ENCODE measurements at places on chromosomes 5 and 9. TPM values are rescaled to one million over a fixed set of nuclear protein-coding genes. Genes with fewer than 3 reads are reported as not detected.

DNA sequence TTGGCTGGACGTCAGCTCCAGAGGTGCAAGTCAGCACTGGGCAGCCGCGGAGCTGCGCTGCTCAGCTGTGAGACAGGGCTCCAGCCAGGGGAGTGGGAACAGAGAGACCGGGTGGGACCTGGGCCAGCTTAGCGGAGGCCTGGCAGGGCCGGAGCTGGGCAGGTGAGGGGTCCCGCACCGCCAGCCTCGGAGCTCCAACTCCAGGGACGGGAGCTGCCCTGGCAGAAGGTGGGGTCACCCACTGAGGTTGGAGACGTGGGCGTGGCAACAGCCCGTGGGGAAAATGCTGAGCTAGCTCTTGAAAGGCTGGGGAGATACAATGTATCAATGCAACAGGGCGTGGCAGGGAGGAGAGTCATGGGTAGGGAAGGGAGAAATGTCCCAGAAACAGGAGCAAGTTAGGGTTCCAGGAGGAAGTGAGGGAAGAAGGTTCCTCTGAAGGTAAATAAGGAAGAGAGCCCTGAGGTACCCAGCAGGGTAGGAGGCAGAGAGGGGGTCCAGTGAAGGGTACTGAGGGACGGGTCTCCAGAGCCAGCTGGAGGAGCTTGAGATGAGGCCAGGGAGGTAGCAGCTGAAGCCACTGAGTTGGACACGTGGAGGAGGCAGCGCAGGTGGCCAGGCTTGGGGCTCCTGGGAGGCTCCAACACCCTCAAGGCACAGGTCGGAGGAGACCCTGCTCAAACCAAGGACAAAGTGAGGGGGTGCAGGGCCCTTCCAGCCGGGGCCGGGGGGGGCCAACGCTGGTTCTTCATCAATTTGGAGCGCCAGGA lies 736 bp upstream of the NKD2 start:
- H3K4me3 ChIP-seq = no peak overlapping the region
- peaks cover 47% of the 10 kb centered on the region for H3K27me3 ChIP-seq
- H3K4me1 ChIP-seq = peaks cover 18% of the 10 kb centered on the region
- no peak for DNase-seq

DNA sequence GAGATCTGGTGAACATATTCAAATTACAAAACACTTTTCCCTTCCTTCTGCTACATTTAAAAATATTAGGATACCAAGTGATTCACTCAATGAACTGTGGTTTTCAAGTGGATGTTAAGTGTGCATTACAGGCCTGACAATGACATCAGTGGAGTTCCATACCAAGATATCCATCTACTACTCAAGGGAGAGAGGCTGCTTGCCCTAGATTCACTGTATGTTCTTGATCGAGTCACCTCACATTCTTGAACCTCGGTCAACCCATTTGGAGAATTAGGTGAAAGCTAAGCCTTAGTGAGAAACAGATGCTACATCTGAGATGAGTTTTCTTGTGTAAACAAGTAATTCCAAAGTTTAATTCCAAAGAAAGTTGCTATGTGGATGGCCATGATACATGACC lies 142.2 kb downstream of the FGF10 start:
- no peak for DNase-seq
- no peak overlapping the region for H3K27ac ChIP-seq
- H3K4me3 ChIP-seq = no peak overlapping the region
- no peaks in the 10 kb centered on the region for H3K4me1 ChIP-seq

DNA sequence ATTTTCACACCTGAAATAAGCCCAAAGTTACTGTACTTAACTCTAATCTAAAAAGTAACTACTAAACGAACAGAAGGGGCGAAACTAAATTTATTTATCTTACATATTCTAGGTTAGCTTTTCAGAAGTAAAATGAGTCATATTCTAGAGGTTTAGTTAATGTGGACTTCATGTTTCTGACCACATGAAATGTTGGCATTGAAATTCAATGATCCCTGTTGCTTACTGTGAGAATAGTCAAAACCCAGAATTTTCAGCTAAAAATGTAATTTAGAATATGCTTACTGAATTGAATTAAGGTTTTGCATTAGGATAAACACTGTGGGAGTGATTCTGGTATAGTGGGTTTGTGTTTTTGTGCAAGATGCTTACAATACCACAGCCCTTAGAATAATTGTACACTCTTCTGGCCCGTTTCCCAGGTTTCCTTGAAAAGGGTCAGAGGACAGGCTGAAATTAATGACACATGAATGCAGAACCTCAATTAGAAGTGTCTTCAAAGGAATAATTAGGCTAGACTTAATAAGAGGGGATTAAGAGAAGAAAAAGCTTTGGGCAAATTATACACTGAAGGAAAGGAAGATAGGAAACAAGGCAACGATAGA lies 1.4 kb upstream of the SNX18 start:
- no peak for DNase-seq
- H3K27me3 ChIP-seq = no peaks in the 10 kb centered on the region
- no peak overlapping the region for H3K4me3 ChIP-seq
- peaks cover 31% of the 10 kb centered on the region for H3K4me1 ChIP-seq
- H3K36me3 ChIP-seq = no peaks in the 10 kb centered on the region

GRCh38 chr5:136819526-136820302 lies 454.4 kb upstream of the TRPC7 start:
- H3K27me3 ChIP-seq = no peaks in the 10 kb centered on the region
- H3K27ac ChIP-seq = no peak overlapping the region
- no peaks in the 10 kb centered on the region for H3K4me1 ChIP-seq
- H3K4me3 ChIP-seq = no peak overlapping the region

DNA sequence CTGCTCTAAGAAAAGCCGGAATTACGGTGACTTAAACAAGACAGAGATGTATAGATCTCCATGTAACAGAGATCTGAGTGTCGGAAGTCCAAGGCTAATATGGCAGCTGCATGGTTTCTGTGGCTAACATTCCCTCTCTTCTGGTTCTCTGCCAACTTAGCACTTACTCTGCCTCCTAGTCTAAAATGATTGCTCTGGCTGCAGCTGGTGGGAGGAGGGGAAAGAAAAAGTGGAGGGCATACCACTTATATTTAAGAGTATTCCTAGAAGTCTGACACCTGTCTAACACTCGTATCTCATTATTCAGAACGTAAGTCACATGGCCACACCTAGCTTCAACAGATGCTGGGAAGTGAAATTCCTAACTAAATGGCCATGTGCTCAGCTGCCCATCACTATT lies 551.5 kb upstream of the TLE4 start:
- H3K4me3 ChIP-seq = no peak overlapping the region
- H3K4me1 ChIP-seq = no peaks in the 10 kb centered on the region
- no peak for DNase-seq
- H3K27me3 ChIP-seq = no peaks in the 10 kb centered on the region
- no peaks in the 10 kb centered on the region for H3K36me3 ChIP-seq
- no peak overlapping the region for H3K27ac ChIP-seq

DNA sequence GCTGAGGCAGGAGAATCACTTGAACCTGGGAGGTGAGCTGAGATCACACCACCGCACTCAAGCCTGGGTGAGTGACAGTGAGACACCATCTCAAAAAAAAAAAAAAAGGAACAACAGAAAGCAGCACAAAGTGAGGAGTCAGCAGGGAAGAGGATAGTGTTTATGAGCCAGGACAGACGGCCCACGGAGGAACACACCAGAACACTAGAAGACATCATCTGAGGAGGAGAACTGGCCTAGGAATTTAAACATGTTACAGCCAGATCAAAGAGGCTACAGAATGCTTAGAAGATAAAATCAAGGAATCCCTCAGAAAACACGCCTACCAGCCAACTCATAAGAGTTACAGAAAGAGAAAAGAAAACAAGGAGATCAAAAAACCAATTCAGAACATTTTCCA lies 12.2 kb downstream of the UBAC1 start:
- peaks cover 4% of the 10 kb centered on the region for H3K4me1 ChIP-seq
- DNase-seq = no peak
- H3K4me3 ChIP-seq = no peak overlapping the region
- no peak overlapping the region for H3K27ac ChIP-seq
- no peaks in the 10 kb centered on the region for H3K27me3 ChIP-seq

DNA sequence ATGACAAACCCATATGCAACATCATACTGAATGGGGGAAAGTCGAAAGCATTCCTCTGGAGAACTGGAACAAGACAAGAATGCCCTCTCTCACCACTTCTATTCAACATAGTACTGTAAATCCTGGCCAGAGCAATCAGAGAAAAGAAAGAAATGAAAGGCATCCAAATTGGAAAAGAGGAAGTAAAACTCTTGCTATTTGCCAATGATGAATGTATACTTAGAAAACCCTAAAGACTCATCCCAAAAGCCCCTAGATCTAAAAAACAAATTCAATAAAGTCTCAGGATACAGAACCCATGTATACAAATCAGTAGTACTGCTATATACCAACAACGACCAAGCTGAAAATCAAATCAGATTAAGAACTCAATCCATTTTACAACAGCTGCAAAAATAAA lies 66.9 kb downstream of the SPATA31C2 start:
- H3K27me3 ChIP-seq = peaks cover 53% of the 10 kb centered on the region
- no peaks in the 10 kb centered on the region for H3K36me3 ChIP-seq
- no peak overlapping the region for H3K4me3 ChIP-seq
- H3K4me1 ChIP-seq = no peaks in the 10 kb centered on the region

- H3K27me3 ChIP-seq = peaks cover 17% of the 10 kb centered on the region
- no peak overlapping the region for H3K4me3 ChIP-seq
- H3K4me1 ChIP-seq = peaks cover 36% of the 10 kb centered on the region
- H3K36me3 ChIP-seq = no peaks in the 10 kb centered on the region
These were observed 49.7 kb upstream of the NKD2 start for GRCh38 chr5:958701-959571.

GRCh38 chr9:133188006-133188842 lies 20.8 kb downstream of the OBP2B start:
- H3K27ac ChIP-seq = no peak overlapping the region
- H3K27me3 ChIP-seq = peaks cover 10% of the 10 kb centered on the region
- no peak for DNase-seq

DNA sequence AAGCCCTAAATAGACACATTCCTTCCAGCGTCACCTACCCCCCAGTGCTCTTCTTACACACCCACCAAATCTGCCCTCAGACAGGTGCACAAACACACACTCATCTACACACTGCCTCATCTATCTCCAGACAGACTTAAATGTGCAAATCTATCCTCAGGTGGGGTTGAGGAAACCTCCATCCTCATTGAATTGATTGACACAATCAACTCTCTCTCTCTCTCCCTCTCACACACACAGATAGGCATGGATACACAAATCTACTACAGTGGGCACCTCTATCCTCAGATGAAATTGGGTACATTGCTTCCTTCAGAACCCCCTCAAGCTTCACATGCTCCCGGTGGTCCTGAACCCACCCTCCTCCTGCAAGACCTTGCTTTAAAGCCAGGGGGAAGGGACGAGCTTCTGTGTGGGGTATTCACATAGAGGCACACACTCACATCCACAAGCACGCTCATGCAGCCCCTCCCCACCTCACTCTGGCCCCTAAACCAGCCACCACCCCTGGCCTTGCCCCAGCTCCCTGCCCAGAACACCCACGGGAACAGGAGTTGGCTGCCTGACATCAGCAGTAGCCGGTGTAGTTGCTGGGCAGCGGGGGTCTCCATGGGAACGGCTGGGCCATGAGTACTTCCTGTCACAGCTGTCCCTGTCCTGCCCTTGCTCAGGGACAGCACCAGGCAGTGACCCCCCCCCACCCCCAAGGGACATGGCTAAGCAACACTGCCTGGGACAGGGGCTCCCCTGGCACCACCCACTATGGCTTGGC lies 22.8 kb downstream of the PCDH1 start:
- no peak overlapping the region for H3K4me3 ChIP-seq
- DNase-seq = no peak
- no peaks in the 10 kb centered on the region for H3K4me1 ChIP-seq
- peaks cover 3% of the 10 kb centered on the region for H3K27me3 ChIP-seq

DNA sequence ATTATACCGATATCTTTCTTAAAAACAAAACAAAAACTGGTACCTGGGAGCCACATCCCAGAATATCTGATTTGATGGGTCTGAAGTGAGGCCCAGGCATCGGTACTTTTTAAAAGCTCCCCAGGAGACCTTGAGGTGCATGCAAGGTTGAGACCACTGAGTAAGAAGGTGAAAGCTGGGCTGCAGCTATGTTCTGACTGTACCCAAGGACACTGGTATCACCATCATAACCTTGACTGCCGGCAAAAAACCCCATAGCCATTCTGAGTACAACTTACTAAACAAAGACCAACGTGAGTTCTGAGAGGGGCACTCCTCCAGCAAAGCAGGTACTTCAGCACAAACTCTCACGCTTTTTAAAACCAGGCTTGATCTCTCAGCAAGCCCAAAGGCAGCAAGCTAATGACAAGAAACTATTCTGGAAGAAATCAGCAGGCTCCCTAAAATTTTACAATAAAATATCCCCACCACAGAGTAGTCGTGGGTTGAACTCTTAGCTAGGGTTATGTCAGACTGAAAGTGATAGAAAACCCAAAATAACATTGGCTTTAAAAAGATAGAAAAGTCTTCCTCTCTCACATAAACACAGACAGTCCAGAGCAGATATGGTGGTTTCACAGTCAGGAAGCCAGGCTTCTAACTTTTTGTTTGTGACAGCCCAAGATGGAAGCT lies 263.9 kb downstream of the SAXO1 start:
- peaks cover 10% of the 10 kb centered on the region for H3K27me3 ChIP-seq
- H3K4me3 ChIP-seq = no peak overlapping the region
- H3K27ac ChIP-seq = no peak overlapping the region
- DNase-seq = no peak
- no peaks in the 10 kb centered on the region for H3K4me1 ChIP-seq

DNA sequence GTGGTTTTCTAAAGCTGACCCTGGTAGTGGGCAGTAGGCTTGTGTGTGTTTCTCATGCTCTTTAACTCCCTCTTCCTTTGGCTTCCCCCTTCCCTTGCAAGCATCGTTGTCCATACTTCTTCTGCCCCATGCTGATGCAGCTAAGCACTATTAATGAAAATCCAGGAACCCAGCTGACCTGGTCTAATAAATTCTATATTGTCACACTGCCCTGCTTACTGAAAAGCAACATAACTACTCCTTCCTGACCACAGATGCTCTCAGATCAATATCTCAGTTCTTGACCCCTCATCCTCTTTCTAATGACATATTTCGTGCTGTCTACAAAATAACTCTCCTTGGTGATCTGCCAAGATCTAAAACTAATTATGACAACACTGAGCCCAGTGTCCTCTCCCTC lies 405.5 kb downstream of the EFNA5 start:
- peaks cover 10% of the 10 kb centered on the region for H3K27me3 ChIP-seq
- H3K36me3 ChIP-seq = no peaks in the 10 kb centered on the region
- DNase-seq = no peak
- no peak overlapping the region for H3K4me3 ChIP-seq

DNA sequence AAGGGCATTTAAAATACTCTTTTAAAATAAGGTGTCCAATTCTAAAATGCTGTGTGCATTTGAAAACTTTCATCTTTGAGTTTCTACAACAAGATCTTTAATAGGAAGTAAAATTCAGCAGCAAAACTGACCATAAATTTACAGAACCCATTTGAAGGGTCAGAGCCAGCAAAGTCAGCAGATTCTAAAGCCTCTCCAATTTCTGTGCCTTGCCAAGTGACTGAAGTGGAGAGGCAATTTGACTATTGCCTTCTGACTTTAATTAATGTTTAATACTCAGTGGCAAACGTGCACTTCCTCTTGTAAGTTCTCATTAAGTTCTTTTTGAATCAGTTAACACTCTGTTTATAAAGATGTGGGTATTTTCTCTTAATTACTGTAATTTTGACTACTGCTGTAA lies 155.2 kb downstream of the BAAT start:
- H3K36me3 ChIP-seq = no peaks in the 10 kb centered on the region
- H3K4me1 ChIP-seq = no peaks in the 10 kb centered on the region
- H3K4me3 ChIP-seq = no peak overlapping the region
- no peak for DNase-seq

- peaks cover 42% of the 10 kb centered on the region for H3K27me3 ChIP-seq
- H3K4me1 ChIP-seq = peaks cover 15% of the 10 kb centered on the region
- H3K36me3 ChIP-seq = no peaks in the 10 kb centered on the region
- no peak for DNase-seq
- H3K27ac ChIP-seq = no peak overlapping the region
These were observed 7.2 kb upstream of the IRX2 start for GRCh38 chr5:2758632-2759031.

Gene GALNT12
- total RNA-seq = 10.2 TPM

Gene MYOZ3
- total RNA-seq = 0.32 TPM

Gene ALG2
- total RNA-seq = 22.8 TPM

Gene NTNG2
- total RNA-seq = 1.8 TPM

Gene RGS7BP
- total RNA-seq = not detected

Measured in activated CD4-positive, alpha-beta T cell treated with anti-CD3 and anti-CD28 coated beads for 36 hours (primary cell).